ENCODE measurements at places on chromosomes 6 and 20.

DNA sequence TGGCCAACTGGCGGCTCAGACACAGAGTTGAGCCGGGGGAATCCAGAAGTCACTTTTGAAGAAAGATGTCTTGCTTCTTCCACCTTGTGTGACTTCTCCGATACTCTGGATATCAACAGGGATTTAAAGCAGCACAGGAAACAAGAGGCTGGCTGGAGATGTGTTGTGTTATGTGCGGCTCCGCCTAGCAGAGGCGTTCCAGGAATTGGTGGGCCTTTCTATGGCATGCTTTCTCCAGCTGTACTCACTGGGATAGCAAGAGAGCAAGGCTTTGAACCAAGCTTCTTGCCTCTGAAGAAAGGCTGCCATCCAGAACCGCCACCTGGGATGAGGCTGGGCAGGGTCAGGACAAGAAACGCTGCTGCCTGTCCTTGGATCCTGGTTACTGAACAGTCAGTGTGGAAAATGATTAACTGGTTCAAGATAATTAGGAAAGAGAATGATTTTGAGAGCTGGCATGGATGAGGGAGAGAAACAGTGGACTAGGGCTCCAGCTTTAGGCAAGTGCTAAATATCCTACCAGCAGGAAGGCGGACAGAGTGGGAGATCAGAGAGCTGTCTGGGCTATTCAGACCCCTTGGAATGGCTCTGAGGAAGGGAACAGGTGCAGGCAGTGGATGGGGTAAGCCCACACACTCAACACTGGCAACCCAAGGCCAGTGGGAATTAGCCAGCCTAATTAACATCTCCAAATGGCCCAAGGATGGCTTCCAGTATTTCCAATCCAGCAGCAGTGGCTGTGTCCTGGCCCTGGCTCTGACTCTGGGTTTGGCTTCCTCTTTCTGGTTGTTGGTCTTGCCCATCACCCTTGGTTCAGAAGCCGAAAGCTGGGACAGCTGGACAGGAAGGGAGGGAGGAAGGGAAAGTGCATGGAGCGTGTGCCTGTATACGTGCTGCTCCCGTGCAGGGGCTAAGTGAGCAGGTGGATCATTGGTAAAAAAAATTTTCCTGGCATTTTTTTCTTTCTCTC lies 31.9 kb downstream of the INSM1 start:
- no peaks in the 10 kb centered on the region for H3K4me1 ChIP-seq
- no peak overlapping the region for H3K27ac ChIP-seq
- no peaks in the 10 kb centered on the region for H3K36me3 ChIP-seq
- no peaks in the 10 kb centered on the region for H3K27me3 ChIP-seq
- DNase-seq = no peak

DNA sequence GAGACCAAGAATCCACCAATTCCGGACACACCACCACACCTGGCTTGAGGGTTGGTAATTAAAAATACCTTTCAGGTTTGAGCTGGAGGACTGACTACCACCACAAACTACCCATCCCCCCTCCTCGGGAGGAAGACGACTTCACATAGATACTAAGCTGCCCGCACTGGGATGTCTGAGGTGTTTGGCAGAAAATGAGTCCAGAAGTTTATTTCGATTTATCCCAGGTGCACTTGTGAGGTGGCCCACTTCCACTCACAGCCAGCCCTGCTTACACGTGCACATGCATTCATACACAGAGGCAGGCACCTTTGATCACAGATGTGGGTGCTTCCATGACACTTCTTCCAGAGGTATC lies 187.1 kb downstream of the ID4 start:
- H3K27me3 ChIP-seq = peaks cover 3% of the 10 kb centered on the region
- H3K36me3 ChIP-seq = no peaks in the 10 kb centered on the region
- no peak for DNase-seq
- no peak overlapping the region for H3K27ac ChIP-seq
- no peak overlapping the region for H3K4me3 ChIP-seq

DNA sequence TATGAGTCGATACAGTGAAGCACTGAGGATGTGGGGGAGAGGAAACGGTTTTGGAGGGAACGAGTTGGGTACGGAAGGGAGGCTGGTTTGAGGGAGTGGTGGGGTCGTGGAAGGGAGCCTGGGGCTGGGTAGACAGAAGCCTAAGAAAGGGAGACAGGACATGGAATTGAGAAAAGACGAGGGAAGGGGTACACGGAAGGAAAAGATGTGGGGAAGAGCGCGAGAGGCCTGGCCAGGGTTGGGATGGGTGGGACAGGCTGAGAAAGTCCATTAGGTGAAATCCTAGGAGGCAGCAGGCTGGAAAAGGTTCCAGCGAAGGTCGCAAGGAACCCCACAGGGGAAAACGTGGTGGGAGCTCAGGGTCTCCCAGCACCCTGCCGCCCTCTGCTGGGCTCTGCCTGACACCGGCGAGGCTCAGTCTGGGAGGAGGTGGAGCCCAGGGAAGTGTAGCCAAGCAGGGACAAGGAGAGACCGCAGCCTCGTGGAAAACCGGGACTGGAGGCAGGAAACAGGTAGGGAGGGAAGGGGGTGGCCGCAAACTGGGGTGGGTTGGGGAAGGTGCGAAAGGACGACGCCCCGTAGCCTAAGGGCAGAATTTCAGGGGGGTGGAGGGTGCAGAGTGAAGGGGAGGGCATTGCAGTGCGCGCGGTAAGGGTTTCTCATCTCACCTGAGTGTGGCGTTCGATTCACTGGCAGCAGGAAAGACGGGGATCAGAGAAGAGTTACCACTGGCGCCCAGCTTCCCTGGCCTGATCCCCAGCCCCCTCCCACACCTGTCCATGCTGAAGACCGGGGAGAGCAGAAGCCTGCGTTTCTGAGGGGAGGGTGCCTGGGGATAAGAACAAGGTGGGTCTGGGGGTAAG lies 4.3 kb downstream of the GABBR1 start:
- peak overlapping the region; percentile 63 for H3K27ac ChIP-seq
- H3K27me3 ChIP-seq = no peaks in the 10 kb centered on the region
- H3K4me3 ChIP-seq = peak overlapping the region; percentile 80
- no peaks in the 10 kb centered on the region for H3K36me3 ChIP-seq
- DNase-seq = peak; percentile 68

- DNase-seq = peak; percentile 97
- H3K4me3 ChIP-seq = peak within 1 kb of the TSS; percentile 69
- H3K36me3 ChIP-seq = no peaks in the 10 kb centered on the region
- H3K27ac ChIP-seq = peak within 1 kb of the TSS; percentile 95
Observed at GRCh38 chr6:109095036-109095834, at the start of gene CEP57L1. Gene CEP57L1, plus strand, starts transcription at chr6:109095507. Its CDS starts 49,715 bp downstream, at chr6:109145222.

DNA sequence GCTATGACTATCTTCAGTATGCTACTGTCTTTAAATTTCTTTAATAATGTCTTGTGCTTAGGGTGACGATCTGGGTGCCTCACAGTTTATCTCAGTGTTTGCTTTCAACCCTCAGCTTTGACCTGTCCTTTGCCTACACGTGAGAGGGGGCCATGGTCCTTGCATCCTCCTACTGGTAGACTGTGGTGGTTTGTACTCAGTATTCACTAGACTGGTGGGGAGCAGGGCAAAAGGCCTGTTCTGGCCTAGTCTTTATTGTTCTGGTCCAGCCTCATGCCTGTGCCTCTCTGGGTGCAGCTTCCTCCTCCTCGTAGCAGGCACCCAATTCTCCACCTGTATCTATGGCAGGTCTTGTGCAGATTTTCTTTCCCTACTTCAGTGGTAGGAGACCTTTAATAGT lies 354.9 kb downstream of the CD109 start:
- H3K4me3 ChIP-seq = no peak overlapping the region
- H3K27ac ChIP-seq = no peak overlapping the region
- no peaks in the 10 kb centered on the region for H3K27me3 ChIP-seq
- no peaks in the 10 kb centered on the region for H3K36me3 ChIP-seq
- no peaks in the 10 kb centered on the region for H3K4me1 ChIP-seq

GRCh38 chr6:98230250-98230649 lies 604.1 kb upstream of the POU3F2 start:
- no peak overlapping the region for H3K27ac ChIP-seq
- no peak for DNase-seq
- no peaks in the 10 kb centered on the region for H3K36me3 ChIP-seq
- H3K4me3 ChIP-seq = no peak overlapping the region
- H3K27me3 ChIP-seq = no peaks in the 10 kb centered on the region

DNA sequence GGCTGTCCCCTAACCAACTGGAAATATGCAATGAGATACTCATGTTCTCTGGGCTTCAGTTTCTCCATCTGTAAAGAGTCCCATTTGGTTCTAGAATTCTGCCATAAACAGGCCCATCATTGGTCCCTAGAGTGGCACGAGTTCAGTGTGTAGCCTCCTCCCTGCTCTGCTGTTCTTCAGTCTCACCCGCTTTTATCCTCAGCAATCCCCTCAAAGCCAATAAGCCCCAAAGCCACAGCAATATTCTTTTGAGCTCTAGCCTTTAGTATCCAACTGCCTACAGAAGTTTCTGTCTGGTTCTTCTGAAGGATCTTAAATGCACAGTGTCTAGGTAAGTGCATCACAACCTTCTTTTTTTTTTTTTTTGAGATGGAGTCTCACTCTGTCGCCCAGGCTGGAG lies 9.8 kb upstream of the MRPS18A start:
- H3K27ac ChIP-seq = no peak overlapping the region
- H3K4me3 ChIP-seq = no peak overlapping the region
- no peaks in the 10 kb centered on the region for H3K27me3 ChIP-seq
- DNase-seq = no peak
- no peaks in the 10 kb centered on the region for H3K4me1 ChIP-seq

DNA sequence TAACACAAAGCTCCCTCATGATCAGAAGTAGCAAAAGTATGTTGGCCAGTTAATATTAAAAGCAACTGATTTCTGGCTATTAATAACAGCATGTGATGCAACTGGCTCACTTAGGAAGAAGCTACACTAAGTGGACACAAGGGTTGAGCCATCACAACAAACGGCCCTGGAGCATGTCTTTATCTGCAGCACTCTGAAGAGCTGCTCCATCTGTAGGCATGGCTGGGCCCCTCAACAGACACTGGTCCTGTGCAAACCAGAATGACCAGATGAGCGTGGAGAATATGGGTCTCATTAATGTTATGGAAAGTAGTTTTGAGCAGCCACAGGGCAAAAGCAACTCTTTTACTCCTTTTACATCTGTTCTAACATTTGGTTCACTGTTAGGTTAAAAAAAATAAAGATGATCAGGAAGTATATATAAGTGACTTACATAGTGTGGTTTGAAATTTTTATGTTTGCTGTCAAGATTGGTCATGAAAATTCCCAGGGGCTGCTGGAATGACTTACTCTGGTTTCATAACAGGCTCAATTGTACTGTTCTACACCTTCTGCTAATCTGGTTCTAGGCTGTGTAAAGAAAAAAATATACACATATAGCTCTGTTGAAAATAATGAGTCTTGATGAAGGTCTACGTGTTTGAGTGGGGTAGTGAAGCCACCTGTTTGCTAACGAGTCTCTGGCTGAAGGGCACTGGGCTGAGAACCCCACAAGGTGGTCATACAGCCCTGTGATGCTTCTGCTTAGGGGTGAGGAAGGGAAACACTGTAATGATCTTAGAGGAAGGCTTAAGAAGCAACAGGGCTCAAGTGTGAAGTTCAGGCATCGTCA lies 58.1 kb downstream of the INSM1 start:
- no peaks in the 10 kb centered on the region for H3K27me3 ChIP-seq
- no peaks in the 10 kb centered on the region for H3K36me3 ChIP-seq
- H3K4me3 ChIP-seq = no peak overlapping the region
- H3K27ac ChIP-seq = no peak overlapping the region
- no peaks in the 10 kb centered on the region for H3K4me1 ChIP-seq
- DNase-seq = no peak

- H3K4me3 ChIP-seq = peak overlapping the region; percentile 50
- H3K27me3 ChIP-seq = no peaks in the 10 kb centered on the region
- peaks cover 3% of the 10 kb centered on the region for H3K4me1 ChIP-seq
- no peaks in the 10 kb centered on the region for H3K36me3 ChIP-seq
- H3K27ac ChIP-seq = no peak overlapping the region
Observed at GRCh38 chr6:25223490-25223991, 55.6 kb upstream of the CARMIL1 start.

DNA sequence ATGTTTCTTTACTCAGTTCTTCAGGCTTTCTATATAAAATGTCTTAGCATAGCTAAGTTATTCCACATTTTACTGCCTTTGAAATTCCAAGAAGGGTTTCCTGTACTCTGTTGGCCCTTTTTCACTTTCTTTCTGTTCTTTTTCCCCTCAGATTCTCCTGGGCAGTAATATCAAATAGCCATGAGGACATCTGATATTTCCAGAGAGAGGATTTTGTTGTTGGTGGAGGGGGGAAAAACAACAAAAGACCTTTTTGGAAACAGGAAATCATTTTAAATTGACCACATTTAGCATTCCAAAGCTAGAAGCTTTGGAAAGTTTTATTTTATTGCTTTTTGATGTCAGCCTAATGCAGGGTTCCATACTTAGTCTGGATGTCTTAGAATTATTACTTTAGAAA lies 445.4 kb downstream of the GJA1 start:
- H3K36me3 ChIP-seq = no peaks in the 10 kb centered on the region
- DNase-seq = no peak

DNA sequence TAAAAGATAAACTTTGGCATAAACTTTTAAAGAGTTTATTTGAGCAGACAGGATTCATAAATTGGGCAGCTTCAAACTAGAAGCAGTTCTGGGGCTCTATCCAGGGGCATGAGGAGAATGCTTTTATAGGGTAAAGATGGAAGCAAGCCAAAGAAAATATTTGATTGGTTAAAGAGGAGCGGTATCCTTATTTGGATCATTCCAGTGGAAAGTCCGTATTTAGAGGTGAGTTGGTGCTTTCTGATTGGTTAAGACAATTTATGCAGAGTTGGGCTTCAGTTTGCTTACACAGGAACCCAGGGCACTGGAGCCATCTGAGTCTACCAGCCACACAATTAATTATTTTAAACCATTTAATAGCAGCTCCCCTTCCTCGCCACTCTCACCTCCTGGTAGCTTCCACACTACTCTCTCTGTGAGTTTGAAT lies 37.9 kb upstream of the RNF217 start:
- DNase-seq = no peak
- no peaks in the 10 kb centered on the region for H3K4me1 ChIP-seq
- H3K27ac ChIP-seq = no peak overlapping the region
- no peak overlapping the region for H3K4me3 ChIP-seq

- no peak overlapping the region for H3K27ac ChIP-seq
- no peak overlapping the region for H3K4me3 ChIP-seq
- peaks cover 5% of the 10 kb centered on the region for H3K36me3 ChIP-seq
- DNase-seq = no peak
- H3K27me3 ChIP-seq = no peaks in the 10 kb centered on the region
- peaks cover 19% of the 10 kb centered on the region for H3K4me1 ChIP-seq
Observed at GRCh38 chr20:21322921-21323331, 19.8 kb downstream of the XRN2 start.

DNA sequence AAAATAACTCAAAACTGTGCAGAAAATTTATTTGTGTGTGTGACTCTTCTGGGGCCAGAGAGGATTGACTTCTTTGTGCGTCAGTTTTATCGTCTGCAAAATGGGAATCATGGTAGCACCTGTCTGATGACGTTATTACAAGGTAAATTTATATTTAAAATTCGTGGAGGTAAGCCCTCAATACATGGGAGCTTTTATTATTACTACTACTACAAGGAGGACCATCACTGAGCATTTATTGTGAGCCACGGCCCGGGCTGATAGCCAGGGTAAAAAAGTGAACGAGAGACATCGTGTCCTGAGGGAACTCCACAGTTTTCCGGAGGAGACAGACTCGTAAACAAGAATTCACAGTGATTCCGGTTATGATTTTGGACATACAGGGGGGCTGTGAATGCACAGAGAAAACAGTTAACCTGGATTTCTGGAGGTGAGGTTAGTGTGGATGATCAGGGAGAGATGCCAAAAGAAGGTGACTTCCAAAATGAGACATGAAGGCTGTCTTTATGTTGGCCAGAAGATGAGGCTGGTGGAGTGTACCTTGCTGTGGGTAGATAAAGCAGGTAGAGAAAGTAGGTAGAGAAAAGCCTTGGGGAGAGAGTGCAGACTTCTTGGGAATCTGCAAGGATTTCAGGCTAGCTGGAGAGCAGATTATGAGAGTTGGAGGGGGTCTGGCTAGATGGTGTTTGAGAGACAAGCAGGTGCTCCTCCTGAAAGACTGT lies 10.6 kb upstream of the SERINC3 start:
- peaks cover 11% of the 10 kb centered on the region for H3K4me1 ChIP-seq
- H3K36me3 ChIP-seq = no peaks in the 10 kb centered on the region
- DNase-seq = peak; percentile 16
- H3K27me3 ChIP-seq = no peaks in the 10 kb centered on the region
- H3K27ac ChIP-seq = no peak overlapping the region

Data from B cell (primary cell).